ENCODE measurements at places on chromosomes 11 and 22. TPM values are rescaled to one million over a fixed set of nuclear protein-coding genes. Genes with fewer than 3 reads are reported as not detected.

DNA sequence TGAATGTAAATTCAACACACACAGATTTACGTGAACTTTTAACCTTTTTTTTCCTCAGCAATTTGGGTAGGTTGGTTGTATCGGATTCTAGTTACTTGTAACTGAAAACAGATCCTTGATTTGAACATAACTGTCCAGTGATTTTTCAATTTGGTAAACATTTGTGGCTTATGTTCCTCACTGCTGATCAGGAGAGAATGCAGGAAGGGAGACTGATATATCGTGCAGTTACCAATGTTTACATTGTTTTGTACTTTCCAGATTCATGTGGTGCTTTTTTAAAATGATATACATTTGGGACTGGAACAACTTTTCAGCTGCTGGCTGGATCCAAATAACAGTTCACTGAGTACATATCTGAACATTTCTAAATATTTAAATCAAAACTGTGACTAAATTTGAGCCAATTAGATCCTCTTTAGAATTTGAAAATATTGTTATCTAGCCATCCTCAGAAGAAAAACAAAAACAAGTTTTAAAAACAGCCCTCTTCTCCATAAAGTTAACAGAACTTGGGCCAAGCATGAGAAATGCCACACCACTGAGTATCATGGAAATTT, 84.3 kb upstream of the MTMR2 start:
- no peak for DNase-seq

C22orf31 gene
- 0.76 TPM for polyA plus RNA-seq

DNA sequence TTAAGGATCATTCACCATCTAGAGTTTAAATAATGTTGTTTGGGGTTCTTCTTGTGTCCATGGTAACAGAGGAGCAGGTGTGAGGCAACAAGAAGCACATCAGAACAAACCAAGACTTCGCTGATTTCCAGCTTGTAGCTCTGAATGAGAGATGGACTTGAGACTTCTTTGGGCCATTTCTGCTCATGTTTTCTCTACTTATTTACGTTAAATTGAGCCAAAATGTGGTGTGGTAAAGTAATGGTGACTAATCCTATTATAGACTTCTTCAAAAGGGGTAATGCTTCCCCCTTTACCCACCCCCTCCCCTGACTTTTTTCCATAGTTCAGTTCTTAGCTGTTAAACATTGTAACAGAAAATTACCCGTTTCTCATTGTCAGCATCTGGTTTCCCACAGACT, 65.2 kb downstream of the CSTPP1 start:
- no peak for DNase-seq

OR8B3 gene
- polyA plus RNA-seq: not detected

DNA sequence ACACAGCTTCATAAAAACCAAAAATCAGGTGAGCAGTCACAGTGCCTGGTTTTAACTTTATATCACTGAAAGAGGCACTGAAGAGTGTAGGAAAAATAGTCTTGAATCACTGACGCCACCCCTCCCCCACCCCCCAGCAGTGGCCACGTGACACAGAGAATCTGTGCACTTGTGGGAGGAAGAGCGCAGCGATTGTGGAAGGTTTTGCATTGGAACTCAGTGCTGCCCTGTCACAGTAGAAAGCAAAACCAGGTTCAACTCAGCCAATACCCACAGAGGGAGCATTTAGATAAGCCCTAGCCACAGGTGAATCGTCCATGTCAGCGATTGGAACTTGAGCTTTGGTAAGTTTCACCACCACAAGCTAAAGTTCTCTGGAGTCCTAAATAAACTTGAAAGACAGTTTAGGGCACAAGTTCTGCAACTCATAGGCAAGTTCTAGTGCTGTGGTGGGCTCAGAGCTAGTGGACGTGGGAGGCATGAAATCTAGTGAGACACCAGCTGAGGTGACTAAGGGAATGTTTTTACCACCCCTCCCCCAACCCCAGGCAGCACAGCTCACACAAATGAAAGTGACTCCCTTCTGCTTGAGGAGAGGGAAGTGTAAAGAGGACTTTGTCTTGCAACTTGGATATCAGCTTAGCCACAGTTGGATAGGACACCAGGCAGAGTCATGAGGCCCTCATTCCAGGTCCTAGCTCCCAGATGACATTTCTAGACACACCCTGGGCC, 13.3 kb downstream of the OR52B2 start:
- DNase-seq: no peak

DNA sequence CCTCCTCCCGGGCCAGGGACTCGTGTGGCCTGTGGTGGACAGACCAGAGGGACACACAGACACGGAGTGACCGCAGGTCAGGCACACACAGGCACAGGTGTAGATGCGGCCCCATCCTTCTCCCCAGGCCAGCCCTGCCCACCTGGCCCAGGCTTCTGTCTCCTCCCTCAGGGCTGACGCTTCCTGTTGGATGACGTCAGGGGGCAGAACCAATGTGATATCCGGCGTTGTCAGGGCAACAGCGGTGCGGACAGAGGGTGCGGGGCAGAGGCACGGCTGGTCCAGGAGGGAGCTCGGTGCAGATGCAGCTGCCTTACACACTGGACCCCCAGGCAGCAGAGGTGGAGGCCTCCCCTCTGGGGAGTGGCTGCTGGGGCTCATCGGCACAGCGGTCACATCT, 2.9 kb upstream of the TUBGCP6 start:
- DNase-seq: no peak

SART1 gene
- 55.5 TPM for polyA plus RNA-seq

CATSPERZ gene
- not detected for polyA plus RNA-seq

SEZ6L gene
- 0.30 TPM for polyA plus RNA-seq

HOATZ gene
- 0.08 TPM for polyA plus RNA-seq

GAB4 gene
- polyA plus RNA-seq: not detected

OR52E8 gene
- not detected for polyA plus RNA-seq

CSNK1E gene
- 196 TPM for polyA plus RNA-seq

DNA sequence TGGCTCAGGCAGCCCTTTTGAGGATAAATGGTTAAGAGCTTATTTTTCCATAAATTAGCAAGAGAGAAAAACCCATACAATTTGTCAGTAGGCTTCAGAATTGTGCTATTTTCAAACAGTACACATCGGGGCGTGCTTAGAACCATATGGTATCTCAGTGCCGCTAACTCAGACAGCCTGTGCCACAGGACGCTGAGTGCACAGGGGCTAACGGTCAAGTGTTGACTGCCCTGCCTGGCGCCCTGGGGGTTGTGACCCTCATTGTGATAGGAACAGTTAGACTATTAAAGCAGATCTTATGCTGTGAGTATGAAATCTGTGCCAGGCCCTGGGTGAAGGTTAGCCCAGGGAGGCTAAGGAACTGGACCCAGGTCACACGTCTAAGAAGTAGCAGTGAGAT, 1519.7 kb downstream of the BRD1 start:
- no peak for DNase-seq

GRCh38 chr22:25137577-25138525, 61.8 kb upstream of the CRYBB3 start:
- DNase-seq: no peak

DNA sequence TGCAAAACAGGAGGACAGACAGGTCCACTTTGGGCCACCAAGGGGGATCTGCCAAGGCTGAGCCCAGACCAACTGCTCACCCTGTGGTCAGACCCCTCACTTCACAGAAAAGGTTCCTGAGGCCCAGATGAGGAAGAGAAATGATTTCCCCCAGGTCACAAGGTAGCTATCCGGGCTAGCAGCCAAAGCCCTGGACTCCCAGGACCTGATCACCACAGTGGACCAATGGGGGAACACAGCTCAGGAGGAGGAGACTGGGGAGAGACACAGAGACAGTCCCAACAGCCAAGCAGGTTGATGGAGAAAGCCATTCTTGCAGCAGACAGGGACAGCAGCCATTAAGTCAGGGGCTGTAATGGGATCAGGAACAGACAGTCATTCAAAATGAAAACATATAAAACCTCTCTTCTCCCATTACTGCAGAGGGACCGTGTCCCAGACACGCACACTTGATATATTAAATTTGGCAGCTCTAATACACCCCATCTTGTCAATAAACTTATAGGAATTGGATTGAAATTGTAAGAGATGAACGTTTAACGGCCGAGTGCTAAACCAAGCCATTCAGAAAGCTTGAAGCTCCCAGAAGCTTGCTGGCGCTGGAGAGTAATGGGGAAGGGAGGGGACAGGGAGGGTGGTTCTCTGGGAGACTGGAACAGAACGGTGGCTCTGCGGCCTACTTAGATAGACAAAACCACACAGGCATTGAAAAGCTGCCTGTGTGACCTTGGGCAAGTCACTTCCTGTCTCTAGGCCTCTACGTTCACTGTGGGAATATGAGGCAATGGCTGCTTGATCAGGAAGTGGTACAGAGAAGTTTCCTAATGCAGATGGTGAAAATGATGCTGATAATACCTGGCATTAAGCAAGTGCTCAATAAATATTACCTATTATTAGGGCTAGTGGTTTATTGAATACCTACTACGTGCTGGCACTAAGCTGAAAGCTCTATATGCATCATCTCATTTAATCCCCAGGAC, 16.0 kb downstream of the ZMAT5 start:
- DNase-seq: no peak

GRCh38 chr11:19259487-19260345, 19.0 kb upstream of the E2F8 start:
- DNase-seq: peak; percentile 30

DNA sequence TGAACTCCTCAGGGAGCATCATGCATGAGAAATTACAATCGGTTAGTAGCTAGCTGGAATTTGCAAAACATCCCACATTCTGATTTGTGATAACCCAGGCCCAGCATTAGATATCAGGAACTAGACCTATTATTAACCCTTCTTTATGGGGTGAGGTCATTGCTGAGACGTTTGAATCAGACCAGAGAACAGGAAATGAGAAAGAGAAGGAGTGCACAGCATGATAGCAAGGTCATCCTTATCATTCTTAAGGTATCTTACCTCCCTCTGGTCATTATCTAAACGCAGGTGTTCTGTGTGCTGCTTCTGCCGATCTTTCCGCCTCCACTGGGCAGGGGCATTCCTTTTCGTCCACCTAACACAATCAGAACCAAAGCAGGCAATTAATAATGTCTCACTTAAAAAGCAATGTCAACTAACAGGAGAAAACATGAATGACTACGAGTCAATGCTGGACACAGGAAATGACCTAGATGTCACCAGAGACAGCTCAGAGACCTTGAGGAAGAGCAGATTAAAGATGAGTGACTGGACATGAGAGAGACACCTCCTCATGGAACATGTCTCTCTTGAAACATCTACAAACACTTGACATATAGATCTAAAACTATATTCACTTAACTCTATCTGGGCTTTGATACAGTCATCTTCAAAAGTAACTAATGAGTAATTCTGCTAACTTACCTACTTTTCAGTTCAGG, 78.3 kb upstream of the SCUBE2 start:
- no peak for DNase-seq

NEU3 gene
- polyA plus RNA-seq: 13.1 TPM

CCDC83 gene
- not detected for polyA plus RNA-seq

CYTH4 gene
- polyA plus RNA-seq: 4.7 TPM
